ENCODE measurements at places on chromosomes 13 and 19.

- no peak for DNase-seq
Measured at GRCh38 chr13:35785576-35786303, 309.3 kb upstream of the MAB21L1 start.

DNA sequence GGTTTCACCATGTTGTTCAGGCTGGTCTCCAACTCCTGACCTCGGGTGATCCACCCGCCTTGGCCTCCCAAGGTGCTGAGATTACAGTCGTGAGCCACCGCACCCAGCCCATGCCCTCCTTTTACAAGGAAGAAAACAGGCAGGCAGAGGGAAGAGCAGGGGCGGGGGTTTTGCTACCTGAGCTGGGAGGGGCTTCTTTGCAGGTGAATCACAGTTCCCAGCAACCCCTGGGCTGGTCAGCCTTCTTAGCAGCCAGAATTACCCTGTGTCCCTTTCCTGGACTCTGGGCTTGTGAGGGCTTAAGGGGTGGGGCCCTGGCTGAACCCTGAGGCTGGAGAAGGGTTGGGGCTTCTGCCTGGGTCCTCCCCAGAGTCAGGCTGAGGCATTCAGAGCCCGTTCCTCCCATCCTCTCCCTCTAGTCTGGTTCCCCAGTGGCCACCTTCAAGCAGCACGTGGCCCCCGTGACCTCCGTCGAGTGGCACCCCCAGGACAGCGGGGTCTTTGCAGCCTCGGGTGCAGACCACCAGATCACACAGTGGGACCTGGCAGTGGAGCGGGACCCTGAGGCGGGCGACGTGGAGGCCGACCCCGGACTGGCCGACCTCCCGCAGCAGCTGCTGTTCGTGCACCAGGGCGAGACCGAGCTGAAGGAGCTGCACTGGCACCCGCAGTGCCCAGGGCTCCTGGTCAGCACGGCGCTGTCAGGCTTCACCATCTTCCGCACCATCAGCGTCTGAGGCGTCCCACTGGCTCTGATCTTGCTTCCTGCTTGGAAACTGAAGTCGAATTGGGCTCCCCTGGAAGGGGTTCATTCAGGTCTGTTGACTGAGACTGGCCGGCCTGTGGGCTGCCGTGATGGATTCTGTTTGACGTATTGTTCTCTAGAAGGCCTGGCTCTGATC, 2.8 kb upstream of the KCNJ14 start:
- DNase-seq = no peak

DNA sequence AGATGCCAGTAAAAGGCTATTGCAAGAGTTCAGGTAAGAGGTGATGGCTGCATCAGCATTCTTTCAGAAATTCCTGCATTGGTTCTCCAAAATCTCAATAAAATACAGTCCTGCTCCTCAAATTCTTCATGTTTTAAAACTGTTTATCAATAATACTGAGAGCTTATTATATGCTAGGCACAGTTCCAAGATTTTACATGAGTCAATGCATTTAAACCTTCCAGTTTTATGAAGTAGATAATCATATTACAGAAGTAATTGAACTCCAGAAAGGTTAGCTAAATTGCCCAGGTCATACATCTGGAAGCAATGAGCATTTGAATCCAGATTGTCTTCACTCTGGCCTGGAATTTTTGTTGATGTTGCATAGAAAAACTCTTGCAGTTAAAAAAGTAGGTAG, 282.9 kb upstream of the SLITRK6 start:
- DNase-seq = peak; percentile 52

DNA sequence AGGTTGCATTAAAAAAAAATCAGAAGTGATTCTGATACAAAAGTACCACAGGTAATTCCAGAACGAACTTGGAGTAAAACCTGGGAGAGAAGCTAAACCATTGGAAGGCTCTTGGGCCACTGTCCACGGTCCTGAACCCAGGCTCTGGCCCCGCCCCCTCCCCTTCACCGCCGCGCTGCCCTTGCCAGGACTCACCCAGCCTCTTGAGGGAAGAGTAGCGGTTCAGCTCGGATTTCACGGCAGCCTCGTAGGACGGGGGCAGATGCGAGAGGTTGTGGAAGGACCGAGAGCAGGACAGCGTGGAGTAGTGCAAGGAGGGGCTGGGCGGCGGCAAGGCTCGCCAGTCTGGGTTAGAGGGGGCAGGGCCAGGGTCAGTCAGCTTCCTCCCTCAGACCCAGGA, 5.7 kb downstream of the SHISA7 start:
- peak; percentile 23 for DNase-seq

GRCh38 chr13:106369091-106369490, 166.4 kb downstream of the EFNB2 start:
- DNase-seq = no peak

DNA sequence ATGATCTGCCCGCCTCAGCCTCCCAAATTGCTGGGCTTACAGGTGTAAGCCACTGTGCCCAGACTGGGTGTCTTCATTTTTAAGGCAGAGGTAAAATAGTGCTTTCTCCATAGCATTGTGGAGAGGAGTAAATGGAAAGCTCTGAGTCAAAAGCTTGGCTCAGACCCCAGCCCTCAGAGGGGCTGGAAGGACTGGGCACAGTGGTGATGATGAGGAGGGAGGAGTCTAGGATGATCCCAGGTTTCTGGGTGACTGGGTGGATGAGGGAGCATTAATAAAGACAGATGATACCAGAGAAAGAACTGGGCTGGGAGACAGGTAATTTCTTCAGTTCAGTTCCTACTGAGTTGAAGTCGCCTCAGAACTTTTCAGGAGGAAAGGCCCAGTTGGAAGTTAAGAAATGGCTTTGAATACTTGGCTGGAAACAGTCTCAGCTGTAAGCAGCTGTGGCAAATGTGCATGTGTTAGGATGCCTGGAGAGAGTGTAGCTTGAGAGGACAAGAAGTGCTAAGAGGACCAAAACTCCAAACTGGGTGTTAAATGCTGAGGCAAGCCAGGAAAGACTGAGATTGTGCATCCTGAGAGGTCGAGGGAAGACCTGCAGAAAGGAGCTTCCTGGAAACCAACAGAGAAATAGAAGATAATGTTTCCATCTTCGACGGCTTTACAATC, 37.1 kb upstream of the MEDAG start:
- no peak for DNase-seq

- DNase-seq = peak; percentile 77
Measured at GRCh38 chr13:110388108-110388943, 81.2 kb downstream of the COL4A2 start.

- no peak for DNase-seq
Measured at GRCh38 chr13:91331047-91331915, 16.2 kb upstream of the MIR17HG start.

DNA sequence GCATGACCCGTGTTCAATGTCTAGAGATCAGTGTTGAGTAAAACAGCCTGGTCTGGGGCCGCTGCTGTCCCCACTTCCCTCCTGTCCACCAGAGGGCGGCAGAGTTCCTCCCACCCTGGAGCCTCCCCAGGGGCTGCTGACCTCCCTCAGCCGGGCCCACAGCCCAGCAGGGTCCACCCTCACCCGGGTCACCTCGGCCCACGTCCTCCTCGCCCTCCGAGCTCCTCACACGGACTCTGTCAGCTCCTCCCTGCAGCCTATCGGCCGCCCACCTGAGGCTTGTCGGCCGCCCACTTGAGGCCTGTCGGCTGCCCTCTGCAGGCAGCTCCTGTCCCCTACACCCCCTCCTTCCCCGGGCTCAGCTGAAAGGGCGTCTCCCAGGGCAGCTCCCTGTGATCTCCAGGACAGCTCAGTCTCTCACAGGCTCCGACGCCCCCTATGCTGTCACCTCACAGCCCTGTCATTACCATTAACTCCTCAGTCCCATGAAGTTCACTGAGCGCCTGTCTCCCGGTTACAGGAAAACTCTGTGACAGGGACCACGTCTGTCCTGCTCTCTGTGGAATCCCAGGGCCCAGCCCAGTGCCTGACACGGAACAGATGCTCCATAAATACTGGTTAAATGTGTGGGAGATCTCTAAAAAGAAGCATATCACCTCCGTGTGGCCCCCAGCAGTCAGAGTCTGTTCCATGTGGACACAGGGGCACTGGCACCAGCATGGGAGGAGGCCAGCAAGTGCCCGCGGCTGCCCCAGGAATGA, 1.5 kb upstream of the CEACAM5 start:
- DNase-seq = peak; percentile 20

DNA sequence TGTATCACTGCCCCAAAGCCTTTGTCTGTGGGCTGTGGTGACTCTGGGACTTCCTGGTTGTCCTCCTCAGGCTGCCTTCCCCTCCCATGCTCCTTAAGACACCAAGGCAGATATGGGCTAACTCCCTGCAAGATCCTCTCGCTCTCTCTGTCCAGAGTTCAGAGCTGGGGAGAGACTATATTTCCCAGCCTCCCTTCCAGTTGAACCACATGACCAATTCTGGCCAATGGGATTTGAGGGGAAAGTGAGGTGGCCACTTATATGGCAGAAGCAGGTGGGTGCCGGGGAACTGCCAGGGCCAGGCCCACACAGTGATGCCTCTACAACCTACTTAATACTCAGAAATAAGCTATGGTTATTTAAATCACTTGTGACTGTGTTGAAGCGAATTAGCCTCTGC, 16.2 kb upstream of the ANGPTL8 start:
- DNase-seq = no peak

GRCh38 chr13:87999788-88000187, 328.6 kb downstream of the SLITRK5 start:
- peak; percentile 38 for DNase-seq

- peak; percentile 51 for DNase-seq
Measured at GRCh38 chr13:44013758-44014291, 134.1 kb downstream of the LACC1 start.

DNA sequence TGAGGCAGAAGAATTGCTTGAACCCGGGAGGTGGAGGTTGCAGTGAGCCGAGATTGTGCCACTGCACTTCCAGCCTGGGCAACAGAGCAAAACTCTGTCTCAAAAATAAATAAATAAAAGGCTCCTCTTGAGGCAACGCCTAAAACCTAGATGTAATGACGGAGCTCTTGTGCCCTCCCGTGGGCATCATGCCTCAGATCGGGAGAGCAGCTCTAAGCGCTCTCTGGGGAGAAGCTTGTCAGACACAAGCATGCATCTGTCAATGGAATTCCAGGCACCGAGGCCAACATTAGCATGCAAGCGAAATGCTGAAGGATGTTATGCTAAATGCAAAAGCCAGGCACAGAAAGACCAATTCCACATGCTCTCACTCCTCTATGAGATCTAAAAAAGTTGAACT, 45.6 kb upstream of the MRI1 start:
- DNase-seq = peak; percentile 70

GRCh38 chr13:106768991-106769390, 201.1 kb upstream of the ARGLU1 start:
- no peak for DNase-seq

- no peak for DNase-seq
Measured at GRCh38 chr13:31903111-31903815, 128.3 kb upstream of the FRY start.

DNA sequence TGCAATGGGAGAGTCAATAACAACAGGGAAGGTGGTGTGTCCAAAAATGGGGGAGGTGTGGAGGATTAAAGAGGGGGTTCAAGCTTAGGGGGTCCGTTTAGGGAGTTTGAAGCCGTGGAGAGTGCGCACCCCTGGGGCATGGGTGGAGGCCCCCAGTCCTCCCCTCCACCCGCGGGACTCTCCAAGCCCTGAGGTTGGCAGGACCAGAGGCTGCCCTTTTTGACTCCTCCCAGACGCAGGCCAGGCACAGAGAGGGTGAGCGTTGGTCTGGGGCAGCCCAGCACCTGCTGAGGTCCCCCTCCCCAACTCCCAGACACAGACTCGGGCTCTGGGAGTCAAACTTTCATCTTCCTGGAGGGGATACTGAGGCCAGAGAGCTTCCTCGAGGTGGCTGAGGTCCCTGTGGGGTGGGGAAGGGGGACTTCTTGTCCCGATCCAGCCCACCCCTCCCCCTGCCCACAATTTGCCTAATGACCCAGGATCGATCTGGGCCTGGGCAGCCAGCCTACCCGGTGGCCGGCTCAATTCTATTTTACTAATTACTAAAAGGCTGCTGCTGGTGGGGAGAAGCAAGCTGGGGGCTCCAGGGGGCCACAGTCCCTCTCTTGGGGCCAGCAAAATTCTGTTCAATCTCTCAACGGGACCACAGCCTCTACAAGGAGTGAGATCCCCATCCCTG, 2.8 kb upstream of the ONECUT3 start:
- DNase-seq = no peak

GRCh38 chr19:31064491-31064890, 284.7 kb downstream of the TSHZ3 start:
- no peak for DNase-seq

DNA sequence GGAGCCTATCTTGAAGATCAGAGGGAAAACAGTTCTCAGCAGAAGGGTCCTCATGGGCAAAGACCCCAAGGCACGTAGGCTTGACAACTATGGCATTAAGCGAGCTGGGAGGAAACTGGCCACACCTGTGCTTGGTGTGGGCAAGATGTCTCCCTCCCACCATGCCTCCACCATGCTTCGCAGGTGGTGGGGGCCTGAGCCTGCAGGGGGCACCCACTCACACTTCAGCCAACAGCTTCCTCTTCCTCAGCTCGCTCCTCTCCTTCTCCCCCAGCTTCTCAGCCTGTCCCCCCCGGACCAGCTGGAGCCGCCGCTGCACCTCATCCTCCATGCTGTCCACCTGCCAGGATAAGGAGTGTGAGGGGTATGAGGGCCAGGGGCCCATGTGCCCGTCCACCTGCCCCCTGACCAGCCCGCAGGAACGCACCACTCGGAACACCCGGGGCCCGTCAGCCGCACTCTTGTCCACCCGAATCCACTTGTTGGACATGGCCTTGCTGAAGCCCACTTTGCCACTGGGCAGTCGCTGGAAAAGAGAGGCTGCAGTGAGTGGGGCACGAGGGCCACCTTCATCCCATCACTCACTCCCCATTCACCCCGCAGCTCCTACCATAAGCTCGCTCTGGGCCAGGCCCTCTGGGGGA, 3.4 kb downstream of the FARSA start:
- DNase-seq = no peak

GRCh38 chr13:50015258-50015657, at the start of gene KCNRG:
Gene KCNRG, plus strand, starts transcription at chr13:50015444. Its CDS starts 50 bp downstream, at chr13:50015494.
- no peak for DNase-seq

GRCh38 chr13:103031332-103031873, 34.8 kb downstream of the SLC10A2 start:
- DNase-seq = no peak

DNA sequence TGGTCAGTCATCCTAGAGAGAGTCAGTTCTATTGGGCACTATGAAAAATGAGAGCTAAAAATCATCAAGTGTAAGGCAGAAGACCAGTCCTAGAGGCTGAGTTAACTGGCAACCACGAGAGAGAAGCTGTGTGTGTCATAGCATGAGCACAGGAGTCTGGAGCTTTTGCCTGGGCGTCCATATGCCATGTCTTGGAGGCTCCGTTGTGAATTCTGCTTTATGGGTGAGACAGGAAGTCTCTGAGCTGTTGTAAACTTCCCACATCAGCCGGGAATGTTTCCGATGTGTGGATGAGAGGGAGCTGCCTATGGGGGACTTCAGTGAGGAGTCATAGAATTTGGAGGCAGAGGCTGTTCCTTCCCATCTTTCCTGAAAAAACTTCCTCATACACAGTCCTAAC, 120.0 kb downstream of the ITGBL1 start:
- peak; percentile 20 for DNase-seq

GRCh38 chr19:44776402-44777096, 1.1 kb upstream of the CBLC start:
- no peak for DNase-seq

DNA sequence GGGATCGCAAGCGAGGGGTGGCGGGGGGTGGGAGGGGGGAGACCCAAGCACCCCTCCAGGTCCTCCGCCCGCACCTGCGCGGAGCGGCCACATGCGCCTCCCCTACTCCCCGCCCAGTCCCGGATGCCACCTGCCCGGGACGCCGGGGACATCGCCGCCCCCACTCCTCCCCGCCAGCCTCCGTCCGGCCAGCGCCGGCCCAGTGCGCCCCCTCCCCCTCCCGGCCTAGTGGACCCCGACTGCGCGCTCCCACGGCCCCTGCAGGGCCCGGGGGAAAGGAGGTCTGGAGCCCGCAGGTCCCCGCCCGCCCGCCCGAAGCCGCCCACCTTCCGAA, 263 bp downstream of the RHPN2 start:
- no peak for DNase-seq

GRCh38 chr13:87058786-87059329, 612.3 kb upstream of the SLITRK5 start:
- peak; percentile 52 for DNase-seq
